NCI-H187 treated with DMSO at 0.1 percent for 48 hours (cell line): ENCODE measurements at places on chromosomes 13 and 19.

DNA sequence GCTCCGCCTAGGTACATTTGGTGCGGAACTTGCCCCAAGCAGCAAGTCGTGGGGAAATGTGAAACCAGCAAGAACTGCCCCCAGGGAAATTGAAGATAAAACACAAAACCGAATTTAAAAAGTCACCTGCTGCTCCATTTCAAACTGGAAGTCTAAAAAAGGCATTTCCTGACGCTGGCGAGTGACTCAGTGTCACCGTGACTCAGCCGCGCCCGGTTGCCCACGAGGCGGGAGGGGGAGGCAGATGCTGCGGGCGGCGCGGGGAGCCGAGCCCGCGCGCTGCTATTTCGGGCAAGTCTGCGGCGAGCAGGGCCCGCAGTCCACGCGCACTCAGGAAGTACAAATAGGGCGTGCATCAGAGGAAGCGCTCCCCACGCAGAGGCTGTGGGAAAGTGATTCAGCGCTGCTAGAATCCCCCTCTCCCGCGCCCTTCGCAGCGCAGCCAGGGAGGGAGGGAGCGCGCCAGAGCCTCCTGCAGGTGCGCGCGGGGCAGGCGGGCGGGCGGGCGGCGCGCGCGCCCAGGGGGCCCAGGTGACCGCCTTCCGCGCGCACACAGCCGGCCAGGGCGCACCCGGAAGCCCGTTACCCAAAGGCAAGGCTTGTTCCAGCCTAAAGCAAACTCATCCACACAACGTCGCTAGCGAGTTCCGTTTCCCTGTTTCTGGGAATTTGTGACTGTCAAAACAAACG is 168.8 kb downstream of the COL4A1 start:
- DNase-seq: no peak

- no peak for DNase-seq
Measured at GRCh38 chr19:32708457-32708856, 11.1 kb upstream of the TDRD12 start.

GRCh38 chr19:54125713-54126112 is 10.2 kb downstream of the PRPF31 start:
- DNase-seq: no peak

DNA sequence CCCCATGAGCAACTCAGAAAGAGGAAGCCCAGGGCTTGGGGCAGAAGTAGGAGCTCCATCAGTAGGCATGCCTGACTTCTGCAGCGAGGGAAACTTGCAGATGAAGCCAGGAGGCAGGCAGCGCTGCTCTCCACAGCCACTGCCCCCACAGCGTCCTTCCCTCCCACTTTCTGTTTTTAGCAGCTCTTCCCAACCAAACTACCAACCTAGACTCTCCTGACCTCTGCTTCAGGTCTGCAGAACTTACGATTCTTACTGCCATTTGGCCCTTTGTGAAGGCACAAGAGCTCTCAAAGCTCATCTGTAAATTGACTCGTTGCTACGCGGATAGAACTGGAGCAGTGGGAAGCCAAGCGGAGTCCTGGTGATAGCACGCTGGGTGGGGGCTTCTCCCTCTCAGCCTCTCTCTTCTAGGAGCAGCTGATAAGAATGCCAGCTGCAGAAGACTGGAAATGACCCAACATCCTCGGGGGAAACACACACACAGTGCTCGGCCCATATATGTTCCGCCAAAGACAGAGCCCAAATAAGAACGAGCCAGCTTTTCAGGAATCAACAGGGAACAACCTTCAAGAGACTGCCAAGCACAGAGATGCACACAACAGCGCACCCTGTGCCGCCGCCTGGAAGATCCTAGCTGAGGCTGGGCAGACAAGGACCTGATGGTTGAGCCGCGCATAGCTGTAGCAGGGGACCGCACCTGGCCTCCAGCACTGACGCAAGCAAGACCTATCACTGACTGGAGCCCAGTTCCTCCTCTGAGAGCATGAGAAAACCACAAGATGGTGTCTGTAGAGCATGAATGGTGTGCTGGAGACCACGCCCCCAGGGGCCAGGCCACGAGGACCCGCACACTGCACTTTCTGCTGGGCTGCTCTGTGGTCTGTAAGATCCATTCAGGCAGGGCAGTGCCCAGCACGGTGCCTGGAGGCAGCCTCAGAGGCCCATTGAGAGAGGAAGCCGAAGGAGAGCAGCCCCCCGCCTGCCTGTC is 15.9 kb upstream of the SLC35E1 start:
- no peak for DNase-seq

DNA sequence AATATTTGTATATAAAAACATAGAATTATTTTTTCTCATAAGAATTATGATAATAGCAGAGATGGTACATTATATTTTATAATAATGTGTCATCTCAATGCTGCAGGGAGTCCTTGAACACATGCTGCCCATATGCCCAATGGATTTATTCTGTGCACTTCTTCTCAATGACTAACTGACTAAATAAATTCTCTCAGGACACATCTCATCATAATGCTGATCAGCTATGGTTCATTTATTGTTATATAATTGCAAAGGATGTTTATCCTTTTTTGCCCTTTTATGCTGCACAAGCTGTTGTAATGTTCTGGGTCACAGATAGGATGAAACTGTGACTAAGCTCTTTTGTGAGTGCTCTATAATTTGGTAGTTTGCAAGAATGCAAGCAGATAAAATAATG is 1273.3 kb upstream of the ATXN8OS start:
- no peak for DNase-seq

DNA sequence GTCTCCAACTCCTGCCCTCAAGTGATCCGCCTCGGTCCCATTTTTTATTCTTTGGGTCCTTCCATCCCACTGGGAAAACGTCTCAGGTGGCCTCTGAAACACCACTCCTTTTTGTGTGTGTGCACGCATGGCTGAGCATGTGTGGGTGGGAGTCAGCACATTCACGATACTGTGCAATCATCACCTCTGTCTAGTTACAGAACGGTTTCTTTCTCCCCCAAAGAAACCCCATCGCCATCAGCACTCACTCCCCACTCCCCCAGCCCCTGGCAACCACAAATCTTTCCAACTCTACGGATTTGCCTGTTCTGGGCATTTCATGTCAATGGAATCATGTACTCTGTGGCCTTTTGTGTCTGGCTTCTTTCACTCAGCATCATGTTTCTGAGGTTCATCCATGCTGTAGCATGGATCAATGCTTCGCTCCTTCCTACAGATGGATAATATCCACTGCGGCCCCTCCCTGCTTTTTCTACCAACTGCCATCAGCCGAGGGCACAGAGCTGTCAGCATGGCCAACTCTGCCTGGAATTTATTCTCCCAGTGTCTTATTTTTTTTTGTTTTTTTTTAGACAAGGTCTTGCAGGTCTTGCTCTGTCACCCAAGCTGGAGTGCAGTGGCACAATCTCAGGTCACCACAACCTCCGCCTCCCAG is 9.7 kb downstream of the F2RL3 start:
- no peak for DNase-seq

DNA sequence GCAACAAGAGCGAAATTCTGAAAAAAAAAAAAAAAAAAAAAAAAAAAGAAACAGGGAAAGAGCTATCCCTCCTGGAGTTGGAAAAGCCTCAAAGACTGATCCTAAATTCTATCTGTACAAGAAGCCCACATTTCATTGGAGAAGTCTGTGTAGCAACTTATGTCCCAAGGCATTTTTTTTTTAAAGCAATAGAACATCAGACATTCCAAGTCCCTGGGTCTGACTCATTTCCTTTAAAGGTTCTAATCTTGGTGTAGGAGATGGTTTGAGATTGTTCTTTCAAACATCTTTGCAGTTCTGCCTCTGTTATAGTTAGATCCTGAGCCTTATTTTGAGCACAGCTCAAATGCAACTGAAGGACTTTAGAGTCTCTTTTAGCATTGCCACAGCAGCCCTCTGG is 706.5 kb upstream of the MIR17HG start:
- no peak for DNase-seq

- no peak for DNase-seq
Measured at GRCh38 chr19:15062036-15062435, 12.8 kb downstream of the CASP14 start.

DNA sequence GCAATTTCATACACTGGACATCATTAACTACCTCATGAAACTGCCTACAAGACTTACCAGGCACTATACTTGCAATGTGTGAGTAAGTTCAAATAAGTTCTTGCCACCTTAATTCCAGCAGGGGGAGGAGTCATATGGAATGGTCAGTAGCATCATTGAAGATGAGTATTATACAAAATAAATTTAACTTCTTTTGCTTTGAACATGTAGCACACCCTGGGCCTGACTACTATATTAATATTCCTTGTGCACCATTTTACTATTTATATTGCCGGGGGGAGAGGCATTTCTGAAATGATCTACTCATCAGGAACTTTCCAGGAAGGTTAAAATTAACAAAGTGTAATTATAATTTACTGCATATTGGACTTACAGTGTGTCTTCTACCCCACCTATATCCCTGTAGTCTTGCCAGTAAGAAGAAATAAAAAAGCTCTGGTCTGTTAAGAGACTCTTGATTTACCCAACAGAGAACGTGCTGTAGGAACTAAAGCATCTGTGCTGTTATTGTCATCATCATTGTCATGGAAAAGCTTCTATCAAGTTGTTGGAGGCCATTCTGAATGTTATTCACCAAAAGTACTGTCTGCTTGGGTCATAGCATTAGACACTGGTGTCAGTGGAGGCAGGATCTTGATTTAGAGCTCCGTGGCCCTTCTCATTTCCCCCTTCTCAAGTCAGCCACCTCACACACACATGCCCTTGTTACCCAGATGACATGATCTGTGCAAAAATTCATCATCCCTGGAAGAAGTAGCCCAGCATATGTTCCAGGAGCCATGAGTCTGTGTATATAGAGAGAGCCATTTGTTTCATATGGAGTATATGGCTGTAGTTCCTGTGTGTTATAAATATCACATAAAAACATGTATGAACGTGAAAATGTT is 147.1 kb downstream of the MTUS2 start:
- no peak for DNase-seq

GRCh38 chr19:10699650-10700335 is 1.4 kb upstream of the QTRT1 start:
- no peak for DNase-seq

GRCh38 chr13:84649853-84650252 is 767.6 kb upstream of the SLITRK1 start:
- DNase-seq: no peak

DNA sequence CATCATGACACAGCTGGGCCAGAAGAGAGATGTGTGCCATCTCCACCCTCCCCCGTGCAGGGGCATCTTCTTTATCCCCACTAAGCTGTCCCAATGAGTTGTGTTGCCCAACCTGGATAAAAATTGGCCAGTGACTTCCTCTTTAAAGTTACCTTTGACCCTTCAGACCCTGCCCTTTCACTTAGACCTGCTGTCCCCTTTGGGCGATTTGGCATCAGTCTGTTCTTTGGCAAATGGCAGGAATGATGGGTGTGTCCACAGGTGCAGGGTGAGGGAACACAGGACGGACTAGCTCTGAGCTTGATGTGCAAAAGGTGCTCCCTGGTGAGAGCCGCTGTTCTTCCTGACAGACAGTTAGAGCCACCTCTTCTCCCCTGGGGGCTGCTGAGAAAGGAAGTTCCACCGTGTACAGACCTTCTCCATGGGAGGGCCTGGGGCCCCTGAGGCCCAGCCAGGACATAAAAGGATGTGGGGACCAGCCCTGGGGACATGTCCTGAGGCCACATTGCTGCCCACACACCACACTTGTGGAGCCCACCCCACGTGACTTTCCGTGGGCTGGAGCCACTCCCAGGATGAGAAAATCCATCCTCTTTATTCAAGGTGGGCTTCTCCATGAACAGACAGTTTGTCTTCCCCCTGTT is 1.7 kb downstream of the CYP4F8 start:
- no peak for DNase-seq

DNA sequence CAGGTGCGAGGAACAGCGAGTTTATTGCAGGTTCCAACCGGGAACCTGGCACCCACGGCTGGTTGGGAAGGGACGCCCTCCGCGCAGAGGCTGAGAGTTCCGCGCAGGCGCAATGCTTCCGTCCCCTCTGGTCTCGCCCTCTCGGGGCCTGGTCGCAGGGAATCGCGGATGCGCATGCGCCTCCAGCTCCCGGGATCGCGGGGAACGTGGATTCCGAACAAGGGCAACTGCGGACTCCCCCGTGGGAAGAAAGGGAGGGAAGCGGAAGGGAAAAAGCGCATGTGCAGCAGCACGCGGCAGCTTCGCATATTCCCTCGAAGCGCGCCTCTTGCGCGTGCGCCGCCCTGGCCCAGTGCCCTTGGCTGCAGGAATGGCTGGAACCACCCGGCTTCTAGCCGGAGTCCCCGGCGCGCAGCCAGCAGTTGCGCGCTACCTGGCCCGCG is 1.1 kb downstream of the TSSK6 start:
- no peak for DNase-seq

- DNase-seq: no peak
Measured at GRCh38 chr13:23626700-23627099, 56.5 kb downstream of the TNFRSF19 start.

GRCh38 chr13:84812789-84813188 is 930.5 kb upstream of the SLITRK1 start:
- no peak for DNase-seq

GRCh38 chr13:100537951-100538462 is 50.6 kb downstream of the GGACT start:
- no peak for DNase-seq

DNA sequence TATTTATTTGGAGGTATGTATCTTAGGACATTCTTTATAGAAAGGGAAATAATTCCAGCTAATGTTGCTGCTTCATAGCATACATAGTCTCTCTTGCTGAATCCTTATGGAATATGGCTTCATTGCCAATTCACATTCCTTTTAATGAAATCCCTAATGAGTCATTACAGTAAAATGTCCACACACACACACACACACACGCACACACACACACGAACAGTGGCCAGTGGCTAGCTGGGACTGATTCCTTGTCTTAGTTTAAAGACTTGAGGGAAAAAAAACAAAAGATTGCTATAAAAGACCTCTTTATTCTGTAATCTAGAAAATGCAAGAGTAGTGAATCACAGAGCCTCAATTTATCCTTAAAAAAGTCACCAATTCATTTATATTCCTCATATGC is 301.6 kb downstream of the SLITRK6 start:
- DNase-seq: no peak

DNA sequence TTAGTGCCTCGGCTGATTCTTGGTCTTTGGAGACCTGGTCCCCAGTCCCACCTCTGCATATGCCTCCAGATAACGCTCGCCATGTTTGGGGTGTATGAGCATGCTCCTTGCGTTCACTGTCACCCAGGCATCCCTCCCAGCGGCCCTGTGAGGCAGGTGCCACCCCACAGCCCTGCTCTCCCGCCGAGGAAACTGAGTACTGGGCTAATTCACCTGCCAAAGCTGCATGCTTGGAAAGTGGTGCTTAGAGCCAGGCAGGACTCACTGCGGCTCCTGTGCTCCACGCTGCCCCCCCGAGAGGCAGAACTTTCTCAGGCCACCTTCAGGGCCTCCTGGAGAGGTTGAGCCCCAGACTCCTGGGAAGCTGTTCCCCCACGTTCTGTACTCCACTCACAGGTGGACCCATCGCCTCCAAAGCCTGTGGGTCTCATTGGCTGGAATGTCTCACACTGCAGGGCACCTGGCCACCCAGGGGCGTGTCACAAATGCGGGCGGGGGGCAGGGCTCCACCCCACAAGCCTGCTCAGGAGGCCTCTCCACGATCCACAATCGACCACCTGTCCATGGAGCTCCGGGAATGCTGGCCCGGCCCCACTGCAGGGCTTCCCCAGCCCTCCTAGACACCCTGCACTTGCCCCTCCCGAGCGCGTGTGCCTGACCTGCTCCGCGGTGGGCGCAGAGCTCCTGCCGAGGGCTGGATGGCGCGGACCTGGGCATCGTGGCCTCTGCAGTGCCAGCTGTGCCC is 64.6 kb downstream of the ATP11A start:
- no peak for DNase-seq

GRCh38 chr13:106178816-106179215 is 356.6 kb downstream of the EFNB2 start:
- DNase-seq: no peak

GRCh38 chr13:110533771-110534670 is 27.5 kb downstream of the RAB20 start:
- no peak for DNase-seq

- no peak for DNase-seq
Measured at GRCh38 chr19:35860436-35860817, 3.7 kb downstream of the KIRREL2 start.
